ENCODE measurements at places on chromosomes 6 and 20. TPM values are rescaled to one million over a fixed set of nuclear protein-coding genes. Genes with fewer than 3 reads are reported as not detected.
A peak's percentile ranks its signal among the peaks of the same experiment; 100 is the strongest.

Gene ULBP1
- total RNA-seq: under 0.01 TPM

Gene SLX4IP
- total RNA-seq: 4.6 TPM

Gene C6orf132
- under 0.01 TPM for total RNA-seq

Gene IL17F
- total RNA-seq: not detected

Gene BNIP5
- not detected for total RNA-seq

GRCh38 chr6:81105998-81106397 lies 646.5 kb downstream of the TENT5A start:
- DNase-seq: no peak

GRCh38 chr6:30769088-30769852 lies 24.9 kb upstream of the IER3 start:
- DNase-seq: peak; percentile 58

DNA sequence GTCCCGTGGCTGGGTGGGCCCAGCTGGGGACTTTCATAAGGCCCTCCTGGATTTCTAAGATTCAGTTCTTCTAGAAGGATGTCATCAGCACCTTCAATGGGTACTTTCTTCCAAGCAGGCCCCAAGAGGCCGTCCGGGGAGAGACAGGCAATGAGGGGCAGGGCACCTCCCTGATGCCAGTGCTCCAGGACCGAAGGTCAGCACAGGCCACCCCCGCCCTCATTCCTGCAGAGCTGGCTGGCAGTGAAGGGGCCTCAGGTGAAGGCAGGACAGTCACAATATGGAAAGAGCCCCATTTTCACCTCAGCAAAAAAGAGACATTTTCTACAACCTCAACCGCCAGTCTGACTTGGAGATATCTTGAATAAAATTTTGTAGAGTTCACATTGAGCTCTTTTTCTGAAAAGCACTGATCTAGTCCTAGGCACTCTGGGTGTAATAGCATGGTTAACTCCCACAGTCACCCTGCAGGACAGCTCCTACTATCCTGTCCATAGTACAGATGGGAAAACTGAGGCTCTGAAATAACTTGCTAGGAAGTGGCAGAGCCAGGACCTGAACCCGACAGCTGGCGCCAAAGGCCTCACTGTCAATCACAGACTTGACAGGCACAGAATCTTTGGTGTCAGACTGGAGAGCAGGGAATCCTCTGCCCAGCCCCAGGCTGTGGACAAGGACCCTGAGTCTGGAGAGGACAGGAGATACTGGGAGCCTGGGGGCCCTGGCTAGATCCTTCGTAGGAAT lies 50.3 kb downstream of the RRBP1 start:
- no peak for DNase-seq

- DNase-seq: no peak
Observed at GRCh38 chr6:46655803-46656202, 3.0 kb downstream of the SLC25A27 start.

DNA sequence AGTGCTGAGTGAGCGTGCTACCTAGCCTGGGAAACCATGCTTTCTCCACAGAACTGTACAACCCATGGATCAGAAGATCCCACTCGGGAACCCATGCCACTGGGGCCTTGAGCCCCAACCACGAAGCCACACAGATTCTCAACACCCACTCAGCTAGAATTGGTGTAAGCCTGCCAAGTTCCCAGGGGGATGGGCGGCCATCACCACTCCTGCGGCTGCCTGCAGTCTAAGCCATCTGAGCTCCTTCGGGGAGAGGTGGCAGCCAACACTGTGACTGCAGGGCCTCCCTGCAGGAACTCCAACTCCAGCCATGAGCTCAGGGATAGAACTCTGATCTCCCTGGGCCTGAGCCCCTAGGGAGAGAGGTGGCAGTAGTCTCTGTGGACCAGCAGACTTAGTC lies 33.6 kb upstream of the SENP6 start:
- no peak for DNase-seq

- peak; percentile 44 for DNase-seq
Observed at GRCh38 chr6:109013656-109014305, 80.9 kb downstream of the SESN1 start.

GRCh38 chr6:25103603-25104002 lies 167.8 kb upstream of the RIPOR2 start:
- DNase-seq: no peak

Measured in hematopoietic multipotent progenitor cell (in vitro differentiated cells).